ENCODE measurements at places on chromosomes 2 and 18. TPM values are rescaled to one million over a fixed set of nuclear protein-coding genes. Genes with fewer than 3 reads are reported as not detected.

Gene FBXO36
- total RNA-seq, result 2.6 TPM

Gene TMX3
- total RNA-seq, result 42.5 TPM

Gene SLC9A4
- not detected for total RNA-seq

Gene LRATD1
- total RNA-seq, result 0.59 TPM

Gene LGALSL
- total RNA-seq, result 5.7 TPM

Gene GKN2
- total RNA-seq, result not detected

Gene COL3A1
- 10,756 TPM for total RNA-seq

Gene YES1
- 69.4 TPM for total RNA-seq

Gene FBXO48
- 0.31 TPM for total RNA-seq

Gene STAT4
- 0.37 TPM for total RNA-seq

Gene PLEK
- not detected for total RNA-seq

Gene RNU2-63P
- total RNA-seq, result not detected

Gene CIDEA
- total RNA-seq, result not detected

Gene CAPN13
- not detected for total RNA-seq

Gene GPR45
- not detected for total RNA-seq

Gene NEURL3
- not detected for total RNA-seq

Gene FOXI3
- not detected for total RNA-seq

Gene ACMSD
- total RNA-seq, result not detected

Gene DCC
- 0.06 TPM for total RNA-seq

Gene HSBP1L1
- 4.4 TPM for total RNA-seq

Gene CFAP65
- total RNA-seq, result not detected

Gene FECH
- 53.4 TPM for total RNA-seq
